CD8-positive, alpha-beta memory T cell (primary cell): ENCODE measurements at places on chromosomes 3 and 15.

DNA sequence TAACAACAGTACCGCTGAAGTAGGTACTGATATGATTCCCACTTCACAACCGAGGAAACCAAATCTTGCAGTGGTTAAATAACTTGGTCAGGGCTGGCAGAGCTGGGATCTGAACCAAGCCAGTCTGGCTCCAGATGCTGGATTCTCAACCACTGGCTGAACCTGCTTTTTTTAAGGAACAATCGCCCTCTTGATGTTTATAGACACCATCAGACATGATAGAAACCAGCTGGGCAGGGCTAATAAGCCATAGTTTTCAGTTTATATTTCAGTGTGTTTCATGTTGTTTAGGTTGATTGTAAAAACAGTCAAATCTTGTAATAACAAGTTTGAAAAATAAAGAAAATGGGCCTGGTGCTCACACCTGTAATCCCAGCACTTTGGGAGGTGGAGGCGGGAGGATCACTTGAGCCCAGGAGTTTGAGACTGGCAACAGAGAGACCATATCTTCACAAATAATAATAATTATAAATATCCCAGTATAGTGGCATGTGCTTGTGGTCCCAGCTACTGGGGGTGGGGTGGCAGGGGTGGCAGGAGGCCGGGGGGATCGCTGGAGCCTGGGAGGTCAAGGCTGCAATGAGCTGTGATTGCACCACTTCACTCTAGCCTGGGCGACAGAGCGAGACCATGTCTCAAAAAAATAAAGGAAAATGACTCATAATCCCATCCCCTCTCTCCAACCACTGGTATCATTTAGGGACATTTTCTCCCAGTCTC, 36.7 kb downstream of the XYLB start:
- no peak for DNase-seq

- DNase-seq, result peak; percentile 11
Observed at GRCh38 chr3:119098619-119099222, 47.2 kb upstream of the TEX55 start.

DNA sequence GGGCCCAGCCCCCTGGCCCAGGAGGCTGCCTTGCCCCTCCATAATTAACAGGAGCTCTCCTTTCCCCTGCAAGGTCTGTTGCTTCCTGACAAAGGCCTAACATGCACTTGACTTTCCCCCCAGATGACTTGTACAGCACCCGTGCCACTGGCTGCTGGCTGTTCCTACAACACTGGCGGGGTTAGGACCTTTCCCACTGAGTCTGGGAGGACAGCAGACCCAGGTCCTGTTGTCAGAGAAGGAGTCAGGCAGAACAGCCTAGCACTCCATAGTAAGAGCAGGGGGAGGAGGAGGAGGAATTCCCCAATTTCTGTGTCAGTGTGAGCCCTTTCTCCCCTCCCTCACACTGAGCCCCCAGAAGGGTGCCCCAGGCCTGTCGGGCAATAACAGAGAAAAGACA, 99.2 kb downstream of the CORO2B start:
- DNase-seq, result no peak

DNA sequence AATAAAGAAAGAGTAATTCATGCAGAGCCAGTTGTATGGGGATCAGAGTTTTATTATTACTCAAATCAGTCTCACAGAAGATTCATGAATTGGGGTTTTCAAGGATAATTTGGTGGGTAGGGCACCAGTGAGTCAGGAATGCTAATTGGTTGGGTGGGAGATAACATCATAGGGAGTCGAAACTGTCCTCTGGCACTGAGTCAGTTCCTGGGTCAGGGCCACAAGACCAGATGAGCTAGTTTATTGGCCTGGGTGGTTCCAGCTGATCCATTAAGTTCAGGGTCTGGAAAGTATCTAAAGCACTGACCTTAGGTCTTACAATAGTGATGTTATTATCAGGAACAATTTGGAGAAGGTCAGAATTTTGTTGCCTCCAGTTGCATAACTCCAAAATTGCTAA, 998.6 kb upstream of the EPHA6 start:
- DNase-seq, result no peak

- DNase-seq, result no peak
Observed at GRCh38 chr3:155129396-155129795, 49.3 kb downstream of the MME start.

DNA sequence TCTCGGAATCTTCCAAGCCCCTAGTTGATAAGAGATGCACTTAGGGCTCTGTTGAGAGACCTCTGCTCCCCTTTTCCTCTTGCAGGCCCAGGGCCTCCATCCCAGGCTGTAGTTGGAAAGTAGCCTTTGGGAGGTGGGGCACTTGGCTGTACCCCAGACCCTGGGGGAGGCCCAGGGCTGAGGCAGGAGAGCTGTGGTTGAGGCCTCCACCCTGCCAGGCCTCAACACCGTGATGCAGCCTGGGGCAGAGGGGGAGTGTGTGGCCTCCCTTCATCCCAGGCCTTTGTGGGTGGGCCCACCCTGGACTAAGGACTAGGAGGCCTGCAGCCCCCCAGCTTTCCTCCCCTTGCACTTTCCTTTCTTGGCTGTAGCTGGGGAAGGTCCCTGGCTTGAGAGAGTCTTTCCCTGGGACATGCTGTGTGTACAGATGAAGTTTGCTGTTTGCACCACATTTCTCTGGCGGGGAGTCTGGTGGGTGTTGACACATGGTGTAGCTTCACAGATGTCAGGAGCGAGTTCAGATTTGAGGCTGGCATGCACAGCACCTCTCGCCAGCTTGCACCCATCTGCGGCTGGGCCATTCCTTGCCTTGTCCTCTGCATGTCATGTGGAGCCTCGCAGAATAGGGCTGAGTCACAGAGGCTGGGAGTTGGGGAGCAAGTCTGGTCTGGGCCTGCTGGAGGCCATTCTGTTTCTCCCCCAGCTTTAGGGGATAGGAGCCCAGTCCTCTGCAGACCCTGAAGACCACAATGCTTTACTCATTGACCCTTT, 13.7 kb downstream of the PLEKHO2 start:
- no peak for DNase-seq

- DNase-seq, result no peak
Observed at GRCh38 chr15:65902373-65902772, 33.1 kb downstream of the RAB11A start.

GRCh38 chr3:178749471-178749870, 213.2 kb downstream of the KCNMB2 start:
- DNase-seq, result no peak

GRCh38 chr3:86245360-86245759, 745.6 kb downstream of the VGLL3 start:
- DNase-seq, result no peak

GRCh38 chr15:78949461-78949860, 4.6 kb upstream of the CTSH start:
- no peak for DNase-seq

DNA sequence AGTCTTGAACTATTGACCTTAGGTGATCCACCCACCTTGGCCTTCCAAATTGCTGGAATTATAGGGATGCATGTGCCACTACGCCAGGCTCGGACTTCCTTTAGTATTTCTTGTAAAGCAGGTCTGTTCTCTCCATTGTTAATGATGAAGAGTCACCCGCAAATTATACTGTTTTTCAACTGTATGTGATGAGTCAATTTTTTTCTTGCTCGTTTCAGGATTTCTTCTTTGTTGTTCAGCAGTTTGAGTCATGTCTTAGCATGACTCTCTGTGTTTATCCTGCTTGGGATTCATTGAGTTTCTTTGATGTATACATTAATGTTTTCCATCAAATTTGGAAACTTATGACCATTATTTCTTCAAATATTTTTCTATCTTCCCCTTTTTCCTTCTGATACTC, 28.9 kb downstream of the GRAMD1C start:
- no peak for DNase-seq

GRCh38 chr3:458653-459310, 262.2 kb downstream of the CHL1 start:
- DNase-seq, result no peak

DNA sequence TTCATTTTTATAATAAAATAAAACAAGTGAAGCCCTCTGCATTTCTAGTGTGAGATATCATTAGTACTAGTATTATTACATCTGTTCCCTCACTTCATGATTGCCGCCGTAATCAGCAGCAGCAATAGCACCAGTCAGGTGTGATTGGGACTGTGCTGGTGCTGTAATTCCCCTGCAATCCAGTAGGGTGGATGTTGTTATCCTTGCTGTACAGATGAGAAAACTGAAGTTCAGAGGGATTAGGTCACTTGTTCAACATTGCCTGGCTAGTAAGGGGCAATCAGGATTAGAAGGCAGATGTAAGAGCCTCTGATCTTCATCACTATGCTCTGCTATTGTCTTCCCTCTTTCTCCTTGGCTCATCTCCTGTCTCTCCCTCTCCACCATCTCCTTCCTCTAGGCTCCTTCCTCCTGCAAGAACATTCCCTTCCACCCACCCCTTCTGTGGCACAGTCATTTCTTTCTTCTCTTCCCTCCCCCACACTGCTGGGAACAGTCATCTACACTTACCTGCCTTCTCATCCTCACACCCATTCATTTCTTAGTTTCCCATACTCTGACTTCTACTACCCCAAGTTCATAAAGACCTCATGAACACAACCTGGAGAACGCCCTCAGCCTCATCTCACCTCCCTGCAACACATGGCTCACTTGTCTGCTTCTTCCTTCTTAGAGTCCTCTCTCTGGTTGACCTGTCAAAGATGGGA, 29.7 kb downstream of the CRYGS start:
- DNase-seq, result no peak

DNA sequence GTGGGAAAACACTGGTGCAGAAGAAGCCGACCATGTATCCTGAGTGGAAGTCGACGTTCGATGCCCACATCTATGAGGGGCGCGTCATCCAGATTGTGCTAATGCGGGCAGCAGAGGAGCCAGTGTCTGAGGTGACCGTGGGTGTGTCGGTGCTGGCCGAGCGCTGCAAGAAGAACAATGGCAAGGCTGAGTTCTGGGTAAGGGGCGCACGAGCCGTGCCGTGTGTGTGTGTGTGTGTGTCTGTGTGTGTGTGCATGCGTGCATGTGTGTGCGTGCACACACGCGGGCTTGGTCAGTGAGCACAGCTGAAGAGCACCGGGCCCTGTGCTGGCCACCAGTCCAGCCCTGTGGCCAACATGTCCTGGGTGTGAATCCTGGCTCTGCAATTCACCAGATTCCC, 18.6 kb downstream of the PRKCD start:
- no peak for DNase-seq

DNA sequence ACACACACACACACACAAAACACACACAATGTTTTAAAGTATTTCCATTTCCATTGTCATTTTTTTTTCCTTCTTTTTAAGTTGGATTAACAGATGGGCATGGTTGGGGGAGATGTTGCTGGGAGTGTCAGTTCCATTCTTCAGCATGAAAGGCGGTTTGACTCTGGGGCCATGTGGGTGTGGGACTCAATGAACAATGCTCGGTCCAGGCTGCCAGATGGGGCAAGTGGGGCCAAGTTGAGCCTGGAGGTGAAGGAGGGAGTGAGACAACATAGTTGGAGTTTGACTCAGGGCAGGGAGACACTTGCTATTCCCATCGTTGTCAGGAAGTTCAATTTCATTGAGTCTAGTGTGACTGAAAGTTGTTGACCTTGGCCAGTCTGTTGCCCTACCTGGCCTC, 125.3 kb downstream of the TLE3 start:
- DNase-seq, result no peak

DNA sequence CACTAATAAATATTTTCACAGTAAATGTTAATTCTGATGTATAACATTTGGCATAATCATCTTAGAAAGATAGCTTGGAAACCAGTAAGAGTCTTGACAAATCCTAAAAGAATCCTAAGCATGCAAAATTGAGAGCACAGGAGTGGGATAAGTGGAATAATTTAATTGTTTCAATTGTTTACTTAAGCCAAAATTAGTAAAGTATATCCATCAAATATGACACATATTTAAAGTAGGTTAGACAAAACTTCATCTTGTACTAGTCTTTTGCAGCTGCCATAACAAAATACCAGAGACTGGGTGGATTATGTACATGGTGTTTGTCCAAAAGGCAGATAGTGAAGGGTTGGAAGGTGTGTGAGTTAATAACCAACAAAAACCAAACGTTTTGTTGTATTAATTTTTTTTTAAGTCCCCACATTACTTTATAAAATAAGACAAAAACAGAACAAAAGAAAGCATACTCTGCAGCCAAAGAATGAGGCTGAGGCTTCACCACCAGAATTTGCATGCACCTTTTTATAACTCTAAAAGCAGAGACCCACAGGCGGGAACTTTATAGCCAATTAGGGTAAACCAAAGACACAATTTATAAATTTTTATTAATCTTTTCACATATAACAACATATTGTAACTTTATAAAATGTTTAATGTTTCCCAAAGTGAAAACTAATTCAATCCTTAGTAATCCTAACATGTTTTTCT, 41.9 kb upstream of the CD200R1L start:
- DNase-seq, result no peak

DNA sequence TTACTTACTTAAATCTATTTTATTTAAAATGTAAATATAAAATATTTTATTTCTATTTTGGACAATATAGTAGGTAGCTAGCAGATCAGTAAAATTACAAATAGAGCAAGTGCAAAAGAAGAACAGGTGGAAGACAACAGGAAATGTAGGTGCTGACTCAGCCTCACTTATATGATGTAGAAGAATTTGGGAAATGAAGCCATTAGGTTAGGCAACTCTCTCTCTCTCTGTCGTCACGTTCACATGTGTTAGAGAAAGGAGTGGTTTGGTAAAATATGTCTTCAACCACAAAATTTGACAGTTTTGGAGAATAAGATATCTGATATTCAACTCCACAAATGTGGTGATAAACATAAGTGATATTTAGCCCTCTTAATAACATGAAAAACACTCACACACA, 532.5 kb upstream of the KCNMB2 start:
- DNase-seq, result no peak

DNA sequence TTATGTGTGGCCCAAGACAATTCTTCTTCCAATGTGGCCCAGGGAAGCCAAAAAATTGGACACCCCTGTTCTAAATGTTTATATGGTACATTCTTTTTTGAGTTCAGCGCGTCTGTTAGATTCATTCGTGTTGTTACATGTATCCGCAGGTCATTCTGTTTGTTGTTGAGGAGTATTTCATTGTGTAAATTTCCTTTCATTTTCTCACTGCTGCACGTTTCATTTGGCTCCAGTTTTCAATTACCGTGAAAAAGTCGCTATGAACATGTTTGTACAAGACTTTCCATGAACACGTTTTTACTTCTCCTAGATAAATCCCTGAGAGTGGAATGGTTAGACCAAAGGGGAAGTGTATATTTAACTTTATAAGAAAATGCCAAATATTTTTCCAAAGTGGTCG, 7.5 kb upstream of the OPA1 start:
- no peak for DNase-seq

DNA sequence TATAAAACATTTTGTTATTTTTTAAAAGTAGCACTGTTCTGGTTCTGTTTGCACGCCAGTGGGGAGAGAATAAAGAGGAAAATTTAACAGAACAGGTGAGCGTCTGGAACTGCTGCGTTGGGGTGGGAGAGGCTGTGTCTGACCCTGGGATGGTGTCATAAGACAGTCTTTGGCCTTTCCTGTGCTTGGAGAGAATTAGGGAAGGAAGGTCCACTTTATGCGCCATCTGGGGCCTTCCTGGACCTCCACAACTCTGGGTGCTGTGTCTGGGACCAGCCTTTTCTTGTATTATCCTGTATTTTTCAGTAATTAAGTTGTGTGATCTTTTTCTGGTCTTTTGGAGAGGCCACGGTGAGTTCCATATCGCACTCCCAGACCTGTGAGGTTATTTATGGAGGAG, 3.3 kb downstream of the FAM43A start:
- DNase-seq, result no peak
